Sigmoid colon (tissue), 7 donors: ENCODE measurements at places on chromosomes 1 and 21. TPM values are rescaled to one million over a fixed set of nuclear protein-coding genes. Genes with fewer than 3 reads are reported as not detected.

Gene AADACL4
- polyA plus RNA-seq = not detected

Gene COL8A2
- 3.2 TPM for polyA plus RNA-seq

Gene ARHGAP29
- 3.1 TPM for polyA plus RNA-seq

Gene PALMD
- polyA plus RNA-seq = 5.2 TPM

Gene TCP10L
- 0.51 TPM for polyA plus RNA-seq

Gene RIPK4
- 6.9 TPM for polyA plus RNA-seq

Gene SMPDL3B
- polyA plus RNA-seq = 7.2 TPM

Gene C1QC
- polyA plus RNA-seq = 579 TPM

Gene TBX15
- 0.03 TPM for polyA plus RNA-seq

Gene OR2T29
- polyA plus RNA-seq = not detected

Gene PLA2G2F
- polyA plus RNA-seq = 0.60 TPM

Gene PIK3C2B
- 17.1 TPM for polyA plus RNA-seq

Gene SPRR4
- polyA plus RNA-seq = not detected

Gene SH2D5
- not detected for polyA plus RNA-seq

Gene VSIG8
- not detected for polyA plus RNA-seq

Gene NPHS2
- polyA plus RNA-seq = 0.46 TPM

Gene PCNX2
- polyA plus RNA-seq = 5.1 TPM

Gene FBXO2
- polyA plus RNA-seq = 1.2 TPM

Gene TSPAN2
- 5.5 TPM for polyA plus RNA-seq

Gene SLAMF8
- polyA plus RNA-seq = 13.3 TPM

Gene BCAR3
- 24.8 TPM for polyA plus RNA-seq

Gene SYF2
- polyA plus RNA-seq = 138 TPM

Gene HRNR
- not detected for polyA plus RNA-seq

Gene SOX13
- 15.5 TPM for polyA plus RNA-seq

Gene PGLYRP3
- 0.16 TPM for polyA plus RNA-seq

Gene NCMAP
- polyA plus RNA-seq = 1.8 TPM

Gene HES3
- polyA plus RNA-seq = not detected

Gene ACTN2
- polyA plus RNA-seq = 0.55 TPM

Gene PRR9
- polyA plus RNA-seq = not detected

Gene ORC1
- polyA plus RNA-seq = 1.2 TPM

Gene NRAS
- polyA plus RNA-seq = 25.5 TPM

Gene DNAH14
- 3.3 TPM for polyA plus RNA-seq

Gene HHIPL2
- polyA plus RNA-seq = 0.13 TPM

Gene CELA2A
- polyA plus RNA-seq = not detected
